ENCODE measurements at places on chromosomes 2 and 18.

GRCh38 chr18:3281456-3282400, 19.8 kb downstream of the MYL12B start:
- peak; percentile 80 for DNase-seq

DNA sequence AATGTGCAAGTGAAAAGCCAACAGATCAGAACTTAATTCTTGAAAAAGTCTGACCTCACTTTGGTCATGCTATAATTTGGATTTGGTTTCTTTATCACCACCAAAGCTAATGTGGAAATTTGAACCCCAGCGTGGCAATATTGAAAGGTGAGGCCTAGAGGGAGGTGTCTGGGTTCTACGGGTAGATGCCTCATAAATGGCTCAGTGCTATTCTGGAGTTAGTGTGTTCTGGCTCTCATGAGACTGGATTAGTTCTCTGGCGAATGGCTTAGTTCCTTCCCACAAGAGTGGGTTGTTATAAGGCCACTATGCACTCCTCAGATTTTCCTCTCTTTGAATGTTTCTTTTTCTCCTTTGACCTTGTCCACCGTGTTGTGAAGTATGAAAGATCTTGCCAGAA, 22.3 kb downstream of the ORC4 start:
- no peak for DNase-seq

DNA sequence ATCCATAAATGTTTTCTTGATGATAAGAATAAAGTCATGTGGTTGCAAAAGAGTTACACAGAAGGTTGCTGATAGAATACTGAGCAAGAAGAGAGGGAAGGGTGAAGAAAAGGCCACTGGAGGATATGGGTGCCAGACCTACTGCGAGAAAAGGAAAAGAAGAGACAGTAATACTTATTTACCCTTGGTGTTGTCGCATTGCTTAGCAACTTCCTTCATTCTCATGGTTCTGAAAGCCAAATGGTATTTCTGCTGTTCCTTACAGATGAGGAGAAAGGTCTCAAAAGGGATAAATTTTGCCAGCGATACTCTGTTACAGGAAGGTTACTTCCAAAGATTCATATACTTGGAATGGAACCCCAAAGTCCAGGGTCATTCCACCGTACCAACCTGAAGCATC, 62.5 kb downstream of the LHCGR start:
- peak; percentile 17 for DNase-seq

DNA sequence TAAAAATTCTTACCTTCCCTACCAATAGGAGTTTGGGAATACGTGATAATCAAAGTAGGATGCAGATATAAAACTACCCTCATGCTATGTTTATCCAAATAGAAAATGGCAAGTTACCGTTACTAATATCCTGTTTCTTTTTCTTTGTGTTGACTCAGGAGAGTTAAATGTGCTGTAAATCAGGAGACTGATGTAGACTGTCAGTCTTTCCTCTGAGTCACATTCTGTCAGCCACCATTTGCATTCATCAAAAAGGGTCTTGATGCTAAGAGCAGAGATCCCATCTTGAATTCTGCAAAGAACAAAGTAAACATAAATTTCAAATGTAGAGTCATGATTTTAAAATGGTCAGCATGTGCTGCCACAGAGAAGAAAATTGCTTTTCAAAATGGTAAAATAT, 712.8 kb downstream of the SOCS6 start:
- peak; percentile 5 for DNase-seq

DNA sequence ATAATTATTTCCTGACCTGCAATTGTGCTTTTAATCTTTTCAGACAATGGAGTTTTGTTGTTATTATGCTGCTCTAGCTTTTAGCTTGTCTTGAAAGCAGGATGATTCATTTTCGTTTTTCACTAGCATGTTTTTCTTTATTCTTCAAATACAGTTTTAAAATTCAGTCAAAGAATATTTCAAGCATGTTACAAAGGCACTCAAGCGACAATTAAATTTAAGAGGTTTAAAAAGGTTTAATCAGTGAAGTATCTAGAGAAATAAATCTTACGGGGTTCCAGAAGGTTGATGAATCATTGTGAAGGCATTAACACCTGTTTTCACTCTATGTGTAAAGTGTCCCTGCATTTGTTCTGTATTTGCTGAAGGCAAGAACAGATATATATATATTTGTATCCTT, 390.7 kb upstream of the TMEFF2 start:
- DNase-seq: no peak

DNA sequence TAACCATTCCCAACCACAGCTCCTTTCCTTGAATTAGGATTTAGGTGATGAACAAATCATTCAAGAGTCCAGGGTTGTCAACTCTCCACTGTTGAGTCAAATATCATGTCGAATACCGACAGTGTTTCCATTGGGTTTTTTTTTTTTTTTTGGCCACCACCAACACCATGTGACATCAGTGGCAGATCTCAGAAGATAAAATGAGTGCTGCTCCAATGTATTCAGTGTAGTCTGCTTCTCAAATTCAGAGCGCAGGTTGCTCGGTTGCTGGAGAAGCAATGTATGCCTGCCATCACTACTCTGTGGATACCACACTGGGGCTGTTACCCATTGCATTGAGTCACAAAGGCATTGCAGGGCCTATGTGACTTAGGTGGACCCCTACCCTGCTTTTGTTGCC, 10.8 kb upstream of the ATL2 start:
- DNase-seq: no peak

DNA sequence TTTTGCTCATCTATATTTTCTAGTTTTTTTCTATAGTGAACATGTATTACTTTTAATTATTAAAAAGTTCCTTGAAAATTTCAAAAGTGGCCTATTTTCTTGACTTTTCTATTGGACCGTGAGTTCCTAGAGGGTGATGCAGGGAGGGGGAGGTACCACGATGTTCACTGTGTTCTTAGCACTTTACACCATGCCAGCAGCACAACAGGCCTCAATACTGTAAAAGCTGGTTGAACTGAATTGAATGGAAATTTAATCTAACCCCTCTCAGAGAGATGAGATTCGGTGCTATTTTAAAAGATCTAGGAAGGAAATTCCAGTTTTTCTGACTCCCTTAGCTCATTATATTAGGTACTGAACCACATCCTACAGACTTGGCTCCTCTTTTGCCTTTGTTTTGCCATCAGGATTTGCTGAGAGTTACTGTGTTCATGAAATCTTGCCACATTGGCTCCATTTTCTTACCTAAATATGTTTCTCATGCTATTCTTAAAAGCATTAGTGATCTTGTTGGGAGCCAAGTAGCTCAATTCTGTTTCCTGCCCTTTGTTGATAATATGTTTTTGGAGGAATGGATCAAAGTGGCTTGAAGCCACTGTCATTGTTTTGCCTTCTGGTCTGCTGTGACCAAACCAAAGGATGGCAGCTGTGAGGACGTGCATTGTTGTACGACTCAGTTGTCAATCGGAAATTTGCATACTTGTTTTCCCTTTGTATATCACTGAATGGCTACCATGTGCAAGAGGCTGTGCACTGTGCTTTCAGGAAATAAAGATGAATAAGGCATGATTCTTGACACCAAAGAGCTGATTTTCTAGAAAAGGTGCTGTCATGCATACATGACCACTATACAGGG, 25.3 kb downstream of the MYO1B start:
- DNase-seq: no peak

DNA sequence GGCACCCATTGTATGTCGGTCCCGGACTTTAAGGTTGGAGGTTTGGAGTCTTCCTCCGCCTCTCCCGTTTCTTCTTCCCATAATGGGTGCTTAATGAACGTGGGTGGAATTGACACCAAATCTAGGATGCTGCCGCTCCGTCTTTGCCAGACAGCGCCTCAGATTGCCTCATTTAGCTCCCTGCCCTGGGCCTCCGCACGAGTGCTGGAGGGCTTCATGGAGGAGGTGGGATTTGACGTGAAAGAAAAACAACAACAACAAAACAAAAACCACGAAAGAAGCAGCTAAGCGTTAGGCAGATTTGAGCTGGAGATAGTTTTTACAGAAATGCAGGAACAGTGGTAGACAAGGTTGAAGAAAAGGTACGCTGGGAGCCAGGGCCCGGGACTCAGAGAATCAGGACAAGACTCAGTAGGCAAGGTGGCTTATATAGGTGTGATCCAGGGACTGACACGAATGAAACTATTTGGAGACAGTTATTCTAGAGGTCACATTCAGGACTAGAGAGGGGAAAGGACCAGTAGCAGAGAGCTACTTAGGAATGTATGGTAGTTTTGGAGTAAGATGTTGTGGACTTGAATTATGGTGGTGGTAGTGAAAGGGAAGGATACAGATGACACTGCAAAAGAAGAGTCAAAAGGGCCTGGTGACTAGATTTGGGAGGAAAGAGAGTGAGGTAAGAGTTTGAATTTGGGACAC, 605 bp downstream of the ZNF2 start:
- no peak for DNase-seq

DNA sequence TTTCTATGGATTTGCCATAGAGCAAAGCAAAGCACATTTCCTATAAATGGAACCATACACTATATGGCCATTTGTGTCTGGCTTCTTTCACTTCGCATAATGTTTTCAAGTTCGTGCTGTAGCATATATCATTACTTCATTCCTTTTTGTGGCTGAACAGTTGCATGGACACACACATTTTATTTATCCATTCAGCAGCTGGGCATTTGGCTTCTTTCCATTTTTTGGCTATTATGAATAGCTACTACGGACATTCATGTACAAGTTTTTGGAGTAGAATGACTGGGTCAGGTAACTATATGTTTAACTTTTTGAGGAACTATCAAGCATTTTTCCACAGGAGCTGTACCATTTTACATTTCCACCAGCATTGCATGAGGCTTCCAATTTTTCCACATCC, 10.7 kb upstream of the SELENOI start:
- no peak for DNase-seq

DNA sequence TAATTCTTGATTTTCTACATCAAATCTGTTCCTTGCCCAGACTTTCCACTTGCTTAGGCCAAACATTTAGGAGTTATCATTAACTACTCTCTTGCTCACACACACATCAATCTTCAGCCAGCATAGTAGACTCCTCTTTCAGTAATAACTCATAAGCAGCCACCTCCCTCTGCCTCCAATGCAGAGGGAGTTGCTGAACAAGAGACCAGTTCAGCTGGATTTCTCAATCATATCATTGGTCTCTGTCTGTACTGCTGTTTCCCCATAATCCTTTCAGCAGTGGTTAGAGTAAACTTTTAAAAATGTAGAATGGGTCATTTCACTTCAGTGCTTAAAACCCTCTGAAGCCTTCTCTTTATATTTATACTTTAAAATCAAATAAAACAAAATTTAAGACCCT, 112.9 kb downstream of the SLC39A10 start:
- no peak for DNase-seq

- DNase-seq: peak; percentile 20
Measured at GRCh38 chr18:58541146-58541788, 87.6 kb downstream of the ALPK2 start.

DNA sequence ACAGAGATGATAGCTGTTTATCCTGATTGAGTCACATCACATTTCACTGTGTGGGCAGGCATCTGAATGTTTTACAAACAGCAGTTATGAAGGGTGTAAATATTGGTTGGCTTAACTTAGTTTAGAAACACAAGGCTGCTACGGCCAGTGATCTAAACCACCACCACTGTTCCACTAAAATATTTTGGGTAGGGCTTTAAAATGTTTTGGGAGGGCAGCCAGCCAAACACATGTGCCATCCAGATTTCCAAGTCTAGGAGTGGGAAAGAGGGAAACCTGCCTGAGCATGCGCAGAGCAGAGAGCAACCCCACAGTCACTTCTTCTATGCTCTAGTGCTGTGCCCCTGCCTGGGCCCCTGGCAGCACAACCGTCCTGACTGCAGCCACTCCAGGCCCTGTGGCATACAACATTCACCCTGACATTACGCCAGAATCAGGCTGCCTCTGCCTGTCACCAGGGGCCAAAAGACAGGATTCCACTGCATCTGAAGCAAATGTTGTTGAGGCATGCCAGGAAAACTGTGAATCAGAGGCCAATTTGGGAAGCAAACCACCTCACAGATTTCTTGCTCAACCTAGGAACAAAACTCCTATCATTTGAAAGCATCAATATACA, 74.8 kb upstream of the COL5A2 start:
- DNase-seq: peak; percentile 90
